Hepatocyte (in vitro differentiated cells): ENCODE measurements at places on chromosomes 16 and 17. TPM values are rescaled to one million over a fixed set of nuclear protein-coding genes. Genes with fewer than 3 reads are reported as not detected.

ABCC1 gene
- total RNA-seq = 7.0 and 7.3 TPM in 2 replicates

DPEP1 gene
- 48.3 and 52.9 TPM in 2 replicates for total RNA-seq

CACNG4 gene
- total RNA-seq = 2.5 and 3.5 TPM in 2 replicates

WNT9B gene
- 2.6 and 3.0 TPM in 2 replicates for total RNA-seq

ICAM2 gene
- 6.0 and 8.4 TPM in 2 replicates for total RNA-seq

KRT33A gene
- total RNA-seq = not detected in 2 replicates

CDRT4 gene
- total RNA-seq = 2.7 and 10.4 TPM in 2 replicates

FADS6 gene
- total RNA-seq = 4.0 and 4.2 TPM in 2 replicates

CCL7 gene
- total RNA-seq = not detected in 2 replicates

CD300E gene
- 0.03 TPM in 1 of 2 replicates, not detected in the other for total RNA-seq

TRIM72 gene
- 0.04 TPM in 1 of 2 replicates, not detected in the other for total RNA-seq

PIPOX gene
- total RNA-seq = 15.8 TPM in 2 replicates

OMG gene
- total RNA-seq = 0.12 TPM in 1 of 2 replicates, not detected in the other

ABCA9 gene
- total RNA-seq = 0.60 and 6.6 TPM in 2 replicates

SHISA9 gene
- 1.1 and 1.3 TPM in 2 replicates for total RNA-seq

MAPT gene
- 0.24 and 0.37 TPM in 2 replicates for total RNA-seq

SEPHS2 gene
- 36.1 and 51.3 TPM in 2 replicates for total RNA-seq

TP53TG3 gene
- total RNA-seq = not detected in 2 replicates

RNF112 gene
- 5.4 and 7.8 TPM in 2 replicates for total RNA-seq

MSI2 gene
- 57.3 and 60.6 TPM in 2 replicates for total RNA-seq

DDX28 gene
- 8.6 and 11.1 TPM in 2 replicates for total RNA-seq

GSG1L gene
- not detected in 2 replicates for total RNA-seq

YBX2 gene
- 1.4 and 1.7 TPM in 2 replicates for total RNA-seq

KRTAP4-1 gene
- not detected in 2 replicates for total RNA-seq

TMC5 gene
- total RNA-seq = 2.9 and 3.1 TPM in 2 replicates

BCO1 gene
- total RNA-seq = 2.0 and 2.4 TPM in 2 replicates
